ENCODE measurements at places on chromosomes 6 and 20.

DNA sequence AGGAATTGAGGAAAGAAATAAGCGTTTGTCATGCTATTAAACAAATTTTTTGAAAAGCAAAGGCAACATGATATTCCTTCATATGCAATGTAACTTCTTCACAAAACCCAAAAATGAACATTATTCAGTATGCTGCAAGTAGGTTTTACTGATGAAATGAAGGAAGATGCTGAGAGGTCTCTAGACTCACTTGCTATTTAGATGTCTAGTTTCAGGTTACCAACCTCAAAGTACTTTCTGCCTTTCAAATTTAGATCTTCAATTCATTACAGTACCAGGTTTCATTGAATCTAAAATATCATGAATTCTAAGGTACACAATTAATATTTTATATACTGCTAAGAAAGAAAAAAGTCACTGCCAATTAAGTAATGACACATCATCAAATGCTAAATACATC, 39.9 kb downstream of the MYO6 start:
- H3K4me1 ChIP-seq = no peaks in the 10 kb centered on the region
- no peaks in the 10 kb centered on the region for H3K36me3 ChIP-seq
- H3K27me3 ChIP-seq = no peaks in the 10 kb centered on the region

DNA sequence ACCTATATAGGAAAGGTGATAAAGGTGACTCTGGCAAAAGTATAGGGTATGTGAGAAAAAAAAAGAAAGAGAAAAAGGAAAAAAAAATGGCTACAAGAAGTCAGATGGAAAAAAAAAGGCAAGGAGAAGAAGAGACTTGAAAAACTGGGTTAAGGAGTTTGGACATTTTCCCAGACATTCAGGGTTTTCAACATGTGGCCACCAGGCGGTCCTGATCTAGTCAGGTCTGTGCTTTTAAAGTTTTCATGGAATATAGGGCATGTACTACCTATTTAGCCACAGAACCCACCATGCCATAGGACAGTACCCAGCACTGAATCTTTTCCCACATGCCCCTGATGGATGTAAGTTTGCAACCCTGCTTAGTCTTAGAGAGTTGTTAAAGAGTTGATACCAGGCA, 433.7 kb downstream of the MAFB start:
- no peaks in the 10 kb centered on the region for H3K36me3 ChIP-seq
- no peaks in the 10 kb centered on the region for H3K4me1 ChIP-seq
- DNase-seq = no peak
- no peak overlapping the region for H3K27ac ChIP-seq

- H3K4me3 ChIP-seq = no peak overlapping the region
- no peaks in the 10 kb centered on the region for H3K4me1 ChIP-seq
- H3K36me3 ChIP-seq = no peaks in the 10 kb centered on the region
Observed at GRCh38 chr6:124660185-124660584, 302.1 kb upstream of the RNF217 start.

- peaks cover 2% of the 10 kb centered on the region for H3K27me3 ChIP-seq
- H3K4me1 ChIP-seq = peaks cover 10% of the 10 kb centered on the region
- H3K27ac ChIP-seq = no peak overlapping the region
Observed at GRCh38 chr20:59103573-59103972, 60.0 kb upstream of the ZNF831 start.

- DNase-seq = no peak
- no peaks in the 10 kb centered on the region for H3K27me3 ChIP-seq
- no peak overlapping the region for H3K4me3 ChIP-seq
- H3K4me1 ChIP-seq = no peaks in the 10 kb centered on the region
- H3K36me3 ChIP-seq = no peaks in the 10 kb centered on the region
- no peak overlapping the region for H3K27ac ChIP-seq
Observed at GRCh38 chr6:21527731-21528130, 65.8 kb upstream of the SOX4 start.

DNA sequence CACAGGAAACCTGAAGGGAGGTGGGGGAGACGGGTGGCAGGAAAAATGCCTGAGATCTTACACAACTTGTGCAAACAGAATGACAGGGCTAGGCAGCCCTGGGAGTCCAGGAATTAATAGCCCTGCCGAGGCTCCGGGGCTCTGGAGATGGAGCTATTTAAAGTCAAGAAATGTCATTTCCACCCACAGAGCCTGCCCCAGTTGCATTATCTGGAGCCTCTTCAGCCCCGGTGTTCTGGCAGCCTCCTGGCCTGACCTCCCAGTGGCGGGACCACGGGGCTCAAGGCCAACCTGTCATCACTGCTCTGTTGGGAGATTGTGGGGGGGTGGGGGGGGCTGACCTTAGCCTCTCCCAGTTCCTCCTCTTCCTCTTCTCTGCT, 28.5 kb upstream of the SCUBE3 start:
- DNase-seq = no peak
- H3K4me1 ChIP-seq = no peaks in the 10 kb centered on the region

- no peaks in the 10 kb centered on the region for H3K27me3 ChIP-seq
- no peak for DNase-seq
- H3K4me3 ChIP-seq = no peak overlapping the region
- peaks cover 4% of the 10 kb centered on the region for H3K4me1 ChIP-seq
- H3K36me3 ChIP-seq = peaks cover 7% of the 10 kb centered on the region
- no peak overlapping the region for H3K27ac ChIP-seq
Observed at GRCh38 chr6:75234126-75234865, 9.3 kb downstream of the COX7A2 start.

DNA sequence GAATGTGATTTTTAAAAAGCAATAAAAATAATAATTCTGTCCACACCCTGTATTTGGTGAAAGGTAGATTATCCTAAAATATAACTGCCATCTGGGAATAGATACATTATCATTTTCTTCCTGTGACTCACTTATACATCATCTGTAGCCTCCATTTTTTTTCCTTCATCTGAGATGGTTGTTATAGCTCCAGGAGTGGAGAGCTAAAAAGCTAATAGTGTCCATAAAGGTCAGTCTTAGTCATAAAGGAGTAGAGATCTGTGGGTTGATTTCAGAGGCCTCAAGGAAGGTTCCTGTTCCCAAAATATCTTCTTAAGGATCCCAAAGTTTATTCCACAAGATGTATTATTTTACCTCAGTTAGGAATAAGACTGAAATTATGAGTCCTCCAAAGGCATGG, 41.1 kb downstream of the FBXO5 start:
- no peak overlapping the region for H3K4me3 ChIP-seq
- no peak overlapping the region for H3K27ac ChIP-seq
- peaks cover 10% of the 10 kb centered on the region for H3K27me3 ChIP-seq

GRCh38 chr6:33610779-33611732, 10.1 kb upstream of the ITPR3 start:
- peaks cover 7% of the 10 kb centered on the region for H3K27me3 ChIP-seq
- no peak overlapping the region for H3K27ac ChIP-seq
- H3K36me3 ChIP-seq = no peaks in the 10 kb centered on the region
- H3K4me1 ChIP-seq = peaks cover 8% of the 10 kb centered on the region
- H3K4me3 ChIP-seq = no peak overlapping the region
- DNase-seq = no peak

DNA sequence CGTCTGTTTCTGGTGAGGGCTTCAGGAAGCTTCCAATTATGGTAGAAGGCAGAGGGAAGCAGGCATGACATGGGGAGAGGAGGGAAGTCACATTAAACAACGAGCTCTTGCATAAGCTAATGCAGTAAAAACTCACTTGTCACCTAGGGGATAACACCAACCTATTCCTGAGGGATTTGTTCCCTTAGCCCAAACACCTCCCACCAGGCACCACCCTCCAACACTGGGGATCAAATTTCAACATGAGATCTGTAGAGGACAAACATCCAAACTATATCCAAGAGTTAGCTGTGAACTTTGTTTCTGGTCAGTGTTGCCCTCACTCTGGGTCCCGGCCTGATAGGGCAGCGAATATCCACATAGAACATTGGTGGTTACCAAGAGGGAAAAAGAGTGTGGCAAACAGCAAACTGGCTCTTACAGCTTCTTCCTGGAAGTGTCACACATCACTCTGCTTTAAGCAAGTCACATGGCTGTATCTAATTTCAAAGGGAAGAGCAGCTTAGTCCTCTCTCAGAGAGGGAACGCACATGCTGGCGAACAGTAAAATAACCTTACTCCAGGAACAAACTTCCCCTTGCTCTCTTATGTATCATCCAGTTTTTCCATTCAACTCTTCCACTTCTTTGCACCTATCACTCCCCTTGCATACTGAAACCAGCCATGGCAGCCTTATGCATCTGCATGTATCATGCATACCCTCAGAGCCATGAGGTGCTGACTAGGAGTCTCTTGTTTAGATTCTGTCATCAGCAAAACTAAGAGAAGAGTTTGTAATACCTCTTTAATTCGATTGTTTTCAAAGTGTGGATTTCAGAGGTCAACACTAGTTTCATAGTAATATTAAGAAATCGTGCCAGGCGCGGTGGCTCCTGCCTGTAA, 4.8 kb upstream of the MOCS1 start:
- peaks cover 8% of the 10 kb centered on the region for H3K27me3 ChIP-seq
- no peak overlapping the region for H3K4me3 ChIP-seq
- H3K27ac ChIP-seq = no peak overlapping the region
- peaks cover 12% of the 10 kb centered on the region for H3K4me1 ChIP-seq

GRCh38 chr6:52392944-52393343, 27.2 kb upstream of the EFHC1 start:
- peaks cover 73% of the 10 kb centered on the region for H3K4me1 ChIP-seq
- DNase-seq = no peak
- H3K36me3 ChIP-seq = no peaks in the 10 kb centered on the region
- H3K27ac ChIP-seq = no peak overlapping the region
- no peak overlapping the region for H3K4me3 ChIP-seq
- H3K27me3 ChIP-seq = peaks cover 4% of the 10 kb centered on the region

- no peak overlapping the region for H3K4me3 ChIP-seq
- DNase-seq = no peak
Observed at GRCh38 chr20:7994809-7995208, 24.8 kb downstream of the TMX4 start.

DNA sequence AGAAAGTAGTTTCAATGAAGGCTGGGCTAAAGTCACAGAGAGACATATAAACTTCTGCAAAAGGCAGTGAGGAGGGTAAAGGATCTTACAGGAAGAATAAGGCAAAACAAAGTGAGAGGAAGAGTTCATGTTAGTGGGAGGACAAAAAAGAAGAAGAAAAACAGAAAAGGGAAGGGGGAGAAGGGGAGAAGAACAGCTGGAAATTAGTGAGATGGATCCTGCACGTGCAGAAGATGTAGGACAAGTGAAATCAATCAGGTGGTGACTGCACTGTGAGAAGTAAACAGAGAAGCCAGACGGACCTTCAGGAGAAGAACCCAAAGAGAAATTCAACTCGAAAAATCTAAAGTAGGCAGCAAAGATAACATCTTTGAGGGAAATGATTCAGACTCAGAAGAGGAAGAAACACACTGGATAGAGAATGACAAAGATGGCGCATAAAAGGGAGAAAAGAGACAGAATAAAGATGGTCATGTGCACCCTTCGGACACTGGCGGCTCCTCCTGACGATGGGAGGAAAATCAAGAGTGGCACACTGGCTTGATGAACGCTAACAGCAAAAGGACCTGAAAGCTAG, 105.9 kb downstream of the MYB start:
- H3K36me3 ChIP-seq = peaks cover 13% of the 10 kb centered on the region
- DNase-seq = no peak
- no peak overlapping the region for H3K27ac ChIP-seq

GRCh38 chr6:20747991-20748390, 213.7 kb downstream of the CDKAL1 start:
- peak overlapping the region; percentile 50 for H3K4me3 ChIP-seq
- peaks cover 2% of the 10 kb centered on the region for H3K27me3 ChIP-seq
- no peak overlapping the region for H3K27ac ChIP-seq
- peak; percentile 19 for DNase-seq
- H3K4me1 ChIP-seq = peaks cover 12% of the 10 kb centered on the region

DNA sequence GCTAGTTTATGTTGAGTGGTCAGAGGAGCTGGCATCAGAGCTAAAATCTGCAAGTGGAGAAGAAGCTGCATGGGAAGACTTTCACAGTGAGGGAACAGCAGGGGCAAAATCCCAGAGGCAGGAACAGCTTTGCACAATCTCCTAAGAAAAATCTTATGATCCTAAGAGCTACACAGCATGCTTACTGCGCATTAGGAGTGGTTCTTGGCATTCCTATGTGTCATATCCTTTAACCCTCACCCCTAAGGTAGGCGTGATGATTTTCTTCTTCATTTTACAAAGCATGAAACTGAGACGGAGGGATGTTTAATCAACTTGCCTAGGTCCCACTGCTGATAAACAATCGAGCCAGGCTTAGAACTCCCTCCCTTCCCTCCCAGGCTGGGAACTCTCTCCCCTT, 313.6 kb upstream of the SULF2 start:
- no peaks in the 10 kb centered on the region for H3K27me3 ChIP-seq
- no peaks in the 10 kb centered on the region for H3K36me3 ChIP-seq
- no peaks in the 10 kb centered on the region for H3K4me1 ChIP-seq
- no peak overlapping the region for H3K4me3 ChIP-seq
- no peak overlapping the region for H3K27ac ChIP-seq

- H3K27me3 ChIP-seq = peaks cover 3% of the 10 kb centered on the region
- H3K27ac ChIP-seq = peak overlapping the region; percentile 22
- H3K4me3 ChIP-seq = no peak overlapping the region
- no peaks in the 10 kb centered on the region for H3K4me1 ChIP-seq
- no peak for DNase-seq
Observed at GRCh38 chr20:25277051-25277801, 29.3 kb downstream of the PYGB start.

- H3K27ac ChIP-seq = no peak overlapping the region
- H3K4me1 ChIP-seq = no peaks in the 10 kb centered on the region
- no peaks in the 10 kb centered on the region for H3K27me3 ChIP-seq
- H3K4me3 ChIP-seq = no peak overlapping the region
Observed at GRCh38 chr6:85250586-85251220, 199.2 kb upstream of the NT5E start.

GRCh38 chr20:11807054-11808048, 110.3 kb upstream of the BTBD3 start:
- H3K4me3 ChIP-seq = no peak overlapping the region
- H3K4me1 ChIP-seq = no peaks in the 10 kb centered on the region
- no peak for DNase-seq
- no peaks in the 10 kb centered on the region for H3K36me3 ChIP-seq
- no peak overlapping the region for H3K27ac ChIP-seq
- H3K27me3 ChIP-seq = no peaks in the 10 kb centered on the region

- H3K27me3 ChIP-seq = peaks cover 5% of the 10 kb centered on the region
- H3K36me3 ChIP-seq = no peaks in the 10 kb centered on the region
- H3K27ac ChIP-seq = no peak overlapping the region
- DNase-seq = no peak
- H3K4me1 ChIP-seq = no peaks in the 10 kb centered on the region
Observed at GRCh38 chr20:45779011-45779915, 12.4 kb downstream of the WFDC3 start.

GRCh38 chr6:135257631-135258405, 76.7 kb downstream of the MYB start:
- no peak for DNase-seq
- H3K27me3 ChIP-seq = no peaks in the 10 kb centered on the region
- no peak overlapping the region for H3K4me3 ChIP-seq
- H3K27ac ChIP-seq = no peak overlapping the region
- no peaks in the 10 kb centered on the region for H3K36me3 ChIP-seq
- no peaks in the 10 kb centered on the region for H3K4me1 ChIP-seq
